ENCODE measurements at places on chromosomes 2 and 18.

GRCh38 chr2:153163055-153163454, 315.5 kb downstream of the RPRM start:
- DNase-seq, result peak; percentile 7

DNA sequence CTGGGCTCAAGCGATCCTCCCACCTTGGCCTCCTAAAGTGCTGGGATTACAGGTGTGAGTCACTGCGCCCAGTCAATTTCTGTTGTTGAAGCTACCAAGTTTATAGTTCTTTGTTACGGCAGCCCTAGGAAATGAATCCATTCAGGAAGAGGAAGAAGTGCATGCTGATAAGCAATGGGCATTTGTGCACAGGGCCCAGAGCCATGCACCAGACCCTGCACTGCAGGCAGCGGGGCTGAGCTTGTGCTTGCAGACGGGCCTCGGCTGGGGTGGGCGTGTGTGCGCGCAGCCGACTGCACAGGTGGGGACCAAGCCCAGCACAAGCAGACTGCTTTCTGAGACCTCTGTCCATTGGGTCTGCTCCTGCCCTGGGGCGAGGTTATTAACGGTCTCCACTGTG, 144.6 kb downstream of the CABLES1 start:
- DNase-seq, result no peak

DNA sequence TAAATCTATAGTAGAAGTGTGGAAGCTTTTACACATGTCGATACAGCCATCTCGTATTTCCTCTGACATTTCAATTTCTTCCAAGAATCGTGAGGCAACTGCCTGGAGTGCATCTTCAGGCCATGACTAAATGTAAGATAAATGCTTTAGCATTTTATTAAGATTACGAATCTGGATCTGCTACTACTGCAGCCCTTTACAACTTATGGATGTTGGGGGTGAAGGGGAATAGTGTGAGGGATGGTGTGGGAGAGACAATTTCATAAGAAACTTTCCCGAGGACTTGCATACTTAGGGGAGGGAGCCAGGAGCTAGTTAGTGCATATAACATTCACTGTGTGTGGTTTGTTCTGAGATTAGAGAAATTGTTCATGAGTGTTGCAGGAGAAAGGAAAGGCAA, 204.8 kb downstream of the SLC39A10 start:
- DNase-seq, result peak; percentile 83

GRCh38 chr18:48328473-48329210, 80.5 kb downstream of the ZBTB7C start:
- peak; percentile 74 for DNase-seq

GRCh38 chr18:36950282-36950681, 121.4 kb downstream of the KIAA1328 start:
- no peak for DNase-seq

GRCh38 chr18:61609131-61609530, 275.9 kb downstream of the CDH20 start:
- peak; percentile 65 for DNase-seq

- peak; percentile 8 for DNase-seq
These were observed 71.6 kb downstream of the C2orf74 start for GRCh38 chr2:61233581-61233980.

GRCh38 chr2:64655873-64656272, 2.2 kb upstream of the SERTAD2 start:
- no peak for DNase-seq

- DNase-seq, result no peak
These were observed 120.1 kb upstream of the MGAT5 start for GRCh38 chr2:134133622-134134312.

- DNase-seq, result peak; percentile 86
These were observed at the start of gene ILKAP for GRCh38 chr2:238203094-238203972. ILKAP (minus strand) TSS chr2:238203695; CDS start chr2:238203553, 142 bp downstream.

GRCh38 chr2:5377323-5377722, 314.9 kb upstream of the SOX11 start:
- no peak for DNase-seq

- no peak for DNase-seq
These were observed 206.4 kb upstream of the SMAD2 start for GRCh38 chr18:48136827-48137373.

DNA sequence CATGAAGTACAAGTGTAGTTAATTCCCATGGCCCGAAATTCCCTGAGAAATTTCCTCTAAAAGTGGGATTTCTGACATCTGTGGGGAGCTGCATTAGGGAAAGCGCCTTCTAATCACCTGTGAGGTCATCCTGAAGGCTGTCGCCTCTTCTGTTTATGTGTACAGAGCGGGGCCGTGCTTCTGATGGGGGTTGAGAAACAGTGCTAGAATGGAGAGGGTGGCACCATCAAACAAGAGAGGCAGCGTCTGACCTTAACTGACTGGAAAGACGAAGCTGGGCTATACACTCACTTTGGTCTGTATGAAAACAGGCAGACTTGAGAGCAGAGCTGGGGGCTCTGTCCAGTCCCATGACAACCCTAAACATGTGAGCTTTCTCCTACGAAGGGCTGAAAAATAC, 44.2 kb upstream of the DNMT3A start:
- DNase-seq, result no peak

- DNase-seq, result no peak
These were observed 73.3 kb downstream of the CABLES1 start for GRCh38 chr18:23208600-23208999.

All from fibroblast of skin of scalp (primary cell).